Caudate nucleus (tissue), 63 donors: ENCODE measurements at places on chromosomes 2 and 18.
A peak's percentile ranks its signal among the peaks of the same experiment; 100 is the strongest.

DNA sequence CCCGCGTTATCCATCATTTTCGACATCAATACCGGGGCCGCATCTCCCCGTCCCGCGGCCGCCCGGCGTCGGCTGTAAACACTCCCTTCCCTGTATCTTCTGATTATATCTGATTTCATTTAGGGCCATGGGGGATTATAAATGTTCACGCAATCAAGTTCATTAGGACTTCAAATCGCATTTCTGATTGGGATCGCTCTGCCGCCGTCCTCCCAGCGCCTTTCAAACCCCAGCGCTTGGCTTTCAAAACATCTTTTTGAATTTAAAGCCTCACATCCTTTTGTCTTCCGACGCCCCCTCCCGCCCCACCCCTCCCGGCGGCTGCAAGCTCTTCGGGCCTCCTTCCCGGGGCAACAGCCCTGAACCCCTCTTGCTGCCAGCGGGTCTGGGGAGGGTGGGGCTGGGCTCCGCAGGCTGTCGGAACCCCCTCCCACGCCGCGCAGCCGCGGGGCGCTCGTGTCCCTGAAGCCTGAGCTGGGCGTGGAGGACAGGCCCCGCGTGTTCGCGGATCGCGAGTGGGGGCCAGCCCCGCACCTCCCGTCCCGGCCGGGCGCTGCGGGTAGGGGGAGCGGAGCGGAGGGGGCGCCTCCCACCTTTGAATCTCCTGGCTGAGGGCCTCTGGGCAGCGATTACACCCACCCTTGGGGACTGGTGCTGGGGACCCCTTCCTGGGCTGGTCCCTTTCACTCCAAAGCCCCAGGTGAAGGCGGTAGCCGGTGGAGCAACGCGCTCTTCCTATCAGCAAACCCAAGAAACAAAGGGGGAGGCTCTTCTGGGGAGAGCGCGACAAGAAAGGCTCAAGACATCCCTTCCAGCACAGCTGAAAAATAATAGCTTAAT, 11.3 kb upstream of the GBX2 start:
- DNase-seq = no peak

- no peak for DNase-seq
Observed at GRCh38 chr2:85413592-85414420, 3.6 kb upstream of the CAPG start.

- DNase-seq = no peak
Observed at GRCh38 chr2:202299712-202300111, 34.1 kb downstream of the NOP58 start.

DNA sequence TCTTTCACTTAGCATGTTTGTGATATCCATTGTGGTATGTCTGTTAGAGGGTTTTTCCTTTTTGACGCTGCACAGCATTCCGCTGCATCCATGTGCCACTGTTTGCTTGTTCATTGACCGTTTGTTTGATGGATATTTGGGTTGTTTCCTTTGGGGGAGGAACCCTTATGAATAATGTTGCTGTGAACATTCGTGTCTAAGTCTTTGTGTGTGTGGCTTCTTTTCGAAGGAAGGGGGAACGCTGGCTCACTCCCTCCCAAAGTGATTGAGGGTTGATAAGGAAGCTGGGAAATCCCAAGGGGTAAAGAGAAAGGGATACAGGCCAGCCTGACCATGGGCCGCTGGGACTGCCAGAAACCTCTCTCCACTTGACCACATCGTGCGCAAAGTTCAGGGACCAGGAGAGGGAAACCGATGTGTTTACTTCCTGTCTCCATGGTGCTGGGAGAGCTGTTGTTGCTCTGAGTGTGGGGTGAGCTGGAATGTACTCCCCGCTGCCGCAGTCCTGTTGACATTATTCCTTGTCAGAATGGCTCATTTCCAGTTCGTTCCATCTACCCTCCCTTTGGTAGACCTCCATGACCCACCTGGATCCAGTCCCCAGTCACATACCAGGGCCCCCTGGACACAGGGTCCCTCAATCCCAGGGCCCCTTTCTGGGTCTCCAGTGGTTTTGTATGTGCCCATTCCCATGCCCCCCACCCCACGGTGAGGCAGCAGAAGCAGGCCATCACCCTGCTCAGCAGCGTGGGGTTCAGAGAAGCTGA, 39.6 kb downstream of the HS1BP3 start:
- no peak for DNase-seq

DNA sequence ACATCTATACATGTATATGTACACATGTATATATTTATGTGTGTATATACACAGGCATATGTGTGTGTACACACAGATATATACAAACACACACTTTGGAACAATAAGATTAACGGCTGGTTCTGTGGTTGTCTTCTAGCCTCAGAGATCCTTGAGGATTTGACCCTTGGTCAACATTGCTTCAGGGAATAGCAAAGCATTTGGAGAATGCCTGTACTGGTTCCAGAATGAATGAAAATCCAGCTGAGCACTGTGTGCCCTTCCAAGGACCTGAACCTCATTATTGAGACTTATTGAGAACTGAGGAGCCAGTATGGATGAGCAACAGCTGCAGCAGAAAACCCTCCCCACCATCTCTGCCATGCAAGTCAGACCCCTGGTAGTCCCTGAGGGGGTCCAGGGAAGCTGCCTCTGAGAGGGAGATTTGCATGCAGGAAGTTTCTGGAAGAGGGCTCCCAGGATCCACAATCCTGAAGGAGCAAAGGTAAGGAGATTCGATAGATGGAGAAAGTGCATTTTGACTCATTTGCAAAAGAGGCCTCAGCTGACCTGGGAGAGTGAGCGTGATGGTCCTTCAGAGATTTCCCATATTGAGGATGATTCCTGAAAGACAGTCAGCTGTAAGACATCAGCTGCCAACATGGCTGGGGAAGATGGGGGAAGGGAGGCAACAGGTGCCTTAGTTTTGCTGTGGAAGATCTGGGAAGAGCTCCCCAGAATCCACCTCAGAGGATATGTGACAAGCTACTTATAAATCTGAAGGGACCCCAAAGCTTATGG, 166.6 kb upstream of the NCKAP5 start:
- no peak for DNase-seq

DNA sequence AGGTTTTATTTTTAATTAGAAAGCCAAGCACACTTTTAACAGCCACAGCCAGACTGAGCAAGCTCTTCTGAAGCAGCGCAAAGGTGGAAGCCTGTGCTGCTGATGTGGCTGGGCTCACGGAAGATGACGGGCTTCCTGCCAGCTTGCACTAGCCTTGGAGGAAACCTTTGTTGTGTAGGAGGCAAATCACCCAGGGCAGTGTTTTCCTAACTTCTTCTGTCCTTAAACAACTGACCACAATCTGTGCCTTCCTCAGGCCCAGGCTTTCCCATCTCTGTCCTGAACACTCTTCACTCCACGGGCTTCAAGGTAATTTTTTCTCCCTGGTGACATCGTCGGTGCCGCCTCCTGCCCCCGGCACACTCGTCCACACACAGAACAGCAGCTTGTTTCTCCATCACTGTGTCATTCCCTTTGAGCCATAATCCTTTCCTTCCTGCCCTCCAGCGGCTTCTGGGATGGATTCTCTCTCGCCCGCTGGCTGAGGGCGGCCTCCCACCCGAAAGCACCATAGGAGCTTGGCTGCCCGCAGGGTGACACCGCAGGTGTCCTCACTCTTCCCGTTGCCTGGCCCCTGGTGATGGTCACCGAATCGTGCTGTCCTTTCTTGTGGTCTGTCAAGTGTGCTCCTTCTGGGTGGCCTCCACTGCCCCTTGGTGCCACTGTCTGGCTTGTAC, 31.1 kb upstream of the INHBB start:
- no peak for DNase-seq

DNA sequence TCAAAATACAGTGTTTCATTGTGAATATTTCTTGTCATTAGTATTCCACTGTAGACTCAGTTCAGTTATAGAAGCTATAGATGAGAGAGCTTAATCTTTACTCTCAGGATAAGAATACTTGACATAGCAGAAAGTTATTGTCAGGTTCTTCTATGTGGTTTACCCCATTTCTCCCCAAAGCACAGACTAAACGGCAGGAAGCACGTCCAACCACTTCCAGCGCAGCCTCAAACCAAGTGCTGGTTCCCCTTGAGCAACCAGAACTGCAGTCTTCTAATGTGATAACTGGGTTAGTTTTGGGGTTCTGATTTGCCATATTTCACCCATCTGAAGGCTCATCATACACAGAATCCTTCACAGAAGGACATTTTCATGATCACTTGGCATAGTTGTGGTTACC, 324.7 kb downstream of the SLC8A1 start:
- no peak for DNase-seq

GRCh38 chr18:7775128-7775527, 208.0 kb downstream of the PTPRM start:
- no peak for DNase-seq

- no peak for DNase-seq
Observed at GRCh38 chr2:236558993-236559978, 10.3 kb upstream of the ACKR3 start.

DNA sequence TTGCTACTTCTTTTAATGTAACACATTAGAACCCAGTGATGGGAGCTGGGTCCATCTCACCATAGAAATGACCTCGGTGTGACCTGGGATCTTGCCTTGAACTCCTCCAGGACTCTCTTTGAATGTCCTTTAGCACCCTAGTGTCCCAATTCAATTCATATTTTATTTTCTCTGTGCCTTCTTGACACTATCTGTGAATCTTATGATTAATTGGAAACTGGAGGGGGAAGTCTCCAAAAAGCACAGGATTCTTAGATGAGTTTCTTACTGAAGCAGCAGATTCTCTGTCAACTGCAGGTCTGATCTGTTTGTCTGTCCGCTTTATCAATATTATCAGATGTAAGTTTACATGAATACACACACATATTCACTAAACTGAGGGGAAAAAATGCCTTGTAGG, 470 bp downstream of the DHRS9 start:
- no peak for DNase-seq

DNA sequence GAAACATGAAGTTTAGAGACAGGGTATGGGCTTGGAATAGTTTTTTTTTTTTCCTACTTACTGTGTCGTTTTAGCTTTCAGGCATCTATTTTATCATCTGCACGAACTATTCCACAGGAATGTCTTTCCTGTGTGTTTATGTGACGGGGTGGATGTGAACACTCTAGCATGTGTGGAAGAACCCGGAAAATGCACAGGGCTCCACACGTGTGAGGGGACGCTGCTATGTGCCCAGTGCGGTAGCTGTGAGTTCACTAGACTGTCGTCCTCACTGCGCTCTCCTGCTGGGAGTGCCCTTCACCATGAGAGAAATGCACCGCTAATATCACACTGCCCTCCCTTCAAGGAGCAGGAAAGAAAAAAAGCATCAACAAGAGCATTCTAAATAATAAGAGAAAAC, 250.8 kb upstream of the PXDN start:
- DNase-seq = no peak

- no peak for DNase-seq
Observed at GRCh38 chr18:30072609-30073385, 969.7 kb downstream of the DSC3 start.

- DNase-seq = no peak
Observed at GRCh38 chr2:8593243-8593642, 88.6 kb upstream of the ID2 start.

GRCh38 chr2:225569995-225570394, 170.5 kb downstream of the NYAP2 start:
- DNase-seq = no peak

GRCh38 chr2:241445426-241445825, 63.0 kb downstream of the STK25 start:
- DNase-seq = no peak

GRCh38 chr2:203709416-203710040, 3.1 kb downstream of the CD28 start:
- no peak for DNase-seq

DNA sequence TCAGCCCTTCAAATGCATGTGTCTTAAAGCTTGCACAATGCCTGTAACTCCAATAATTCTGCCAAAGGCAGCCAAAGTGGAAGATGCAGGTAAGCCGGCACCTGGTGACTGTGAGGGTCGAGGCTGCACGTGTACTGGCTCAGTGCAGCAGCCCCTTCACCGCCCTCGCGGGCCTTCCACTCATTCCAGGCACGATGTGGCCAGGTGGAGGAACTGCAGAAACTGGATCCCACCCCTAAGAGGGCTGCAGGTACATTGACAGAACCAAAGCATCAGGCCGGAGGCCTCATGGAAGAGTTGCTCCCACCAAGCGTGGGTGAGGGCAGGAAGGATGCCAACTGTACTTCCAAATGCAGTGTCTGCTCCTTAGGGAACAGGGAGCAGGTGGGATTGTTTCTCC, 253.4 kb downstream of the HDAC4 start:
- DNase-seq = no peak

- DNase-seq = no peak
Observed at GRCh38 chr18:49767111-49768050, 46.0 kb downstream of the ACAA2 start.

GRCh38 chr2:101829429-101829828, 131.9 kb downstream of the MAP4K4 start:
- no peak for DNase-seq

DNA sequence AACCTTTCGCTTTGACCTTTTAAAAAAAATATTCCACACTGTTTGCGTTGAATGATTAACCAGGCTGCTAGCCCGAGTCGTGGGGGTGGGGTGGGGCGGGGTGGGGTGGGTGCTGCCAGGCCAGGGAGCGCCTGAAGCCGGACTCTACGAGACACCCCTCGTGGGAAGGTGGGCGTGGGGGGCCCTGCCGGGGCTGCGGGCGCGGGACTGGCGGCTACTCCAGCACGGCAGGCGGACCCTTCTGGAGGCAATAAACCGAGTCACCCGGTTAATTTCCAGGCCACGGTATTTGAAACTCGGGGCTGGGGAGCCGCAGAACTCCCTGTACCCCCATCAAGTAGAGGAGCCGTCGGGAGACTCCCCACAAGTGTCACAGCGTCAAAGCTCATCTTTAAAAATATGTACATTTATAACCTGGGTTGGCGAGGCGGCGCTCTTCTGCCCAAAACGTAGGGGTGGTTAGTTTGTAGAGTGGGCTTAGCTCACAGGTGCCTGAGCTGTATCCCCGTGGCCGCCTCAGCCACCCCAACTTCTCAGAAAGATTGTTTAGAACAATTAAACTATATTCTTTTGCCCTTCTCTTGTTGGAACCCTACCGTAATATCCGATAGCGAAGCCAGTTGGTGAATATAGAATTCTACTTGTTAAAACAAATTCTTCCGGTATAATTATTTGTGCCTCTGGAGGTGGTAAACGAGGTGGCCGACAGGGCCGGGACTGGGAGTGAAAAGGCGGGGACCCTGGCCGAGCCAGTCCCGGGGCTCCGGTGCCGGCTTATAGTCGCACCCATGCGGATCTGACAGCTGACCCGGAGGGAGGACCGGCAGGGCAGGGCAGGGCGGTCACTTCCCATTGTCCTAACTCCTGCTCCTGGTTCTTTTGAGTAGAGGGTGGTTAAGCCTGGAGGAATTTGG, 1.4 kb downstream of the B3GNT2 start:
- DNase-seq = peak; percentile 43

GRCh38 chr2:200225951-200226350, 80.5 kb upstream of the SPATS2L start:
- DNase-seq = no peak
